Stimulated activated CD4-positive, alpha-beta T cell treated with anti-CD3 and anti-CD28 coated beads, TNF-alpha, amount 100 ng/mL, for 24 hours (primary cell): ENCODE measurements at places on chromosomes 7 and 10.
A peak's percentile ranks its signal among the peaks of the same experiment; 100 is the strongest.

- no peak for DNase-seq
These were observed 103.0 kb upstream of the CARD11 start for GRCh38 chr7:3146571-3147226.

GRCh38 chr7:82105463-82105862 lies 335.6 kb upstream of the HGF start:
- no peak for DNase-seq

DNA sequence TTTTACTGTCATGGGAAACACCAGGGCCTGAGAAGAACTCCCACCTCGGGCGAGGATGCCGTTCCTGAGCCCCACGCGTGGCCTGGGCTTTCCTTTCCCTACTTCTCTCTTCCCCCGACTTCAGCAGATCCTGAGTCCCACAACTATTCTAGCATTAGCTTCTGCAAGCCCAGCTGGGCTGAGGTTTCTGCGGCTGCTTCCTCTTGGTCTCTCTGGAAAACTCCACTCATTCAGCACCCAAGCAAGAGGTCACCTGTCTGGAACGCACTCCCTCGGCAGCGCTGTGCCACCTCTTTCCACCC lies 761 bp upstream of the DOCK1 start:
- DNase-seq, result no peak

GRCh38 chr7:47792521-47793121 lies 155.6 kb downstream of the PKD1L1 start:
- no peak for DNase-seq

- DNase-seq, result no peak
These were observed 56.0 kb upstream of the ST8SIA6 start for GRCh38 chr10:17510242-17510908.

DNA sequence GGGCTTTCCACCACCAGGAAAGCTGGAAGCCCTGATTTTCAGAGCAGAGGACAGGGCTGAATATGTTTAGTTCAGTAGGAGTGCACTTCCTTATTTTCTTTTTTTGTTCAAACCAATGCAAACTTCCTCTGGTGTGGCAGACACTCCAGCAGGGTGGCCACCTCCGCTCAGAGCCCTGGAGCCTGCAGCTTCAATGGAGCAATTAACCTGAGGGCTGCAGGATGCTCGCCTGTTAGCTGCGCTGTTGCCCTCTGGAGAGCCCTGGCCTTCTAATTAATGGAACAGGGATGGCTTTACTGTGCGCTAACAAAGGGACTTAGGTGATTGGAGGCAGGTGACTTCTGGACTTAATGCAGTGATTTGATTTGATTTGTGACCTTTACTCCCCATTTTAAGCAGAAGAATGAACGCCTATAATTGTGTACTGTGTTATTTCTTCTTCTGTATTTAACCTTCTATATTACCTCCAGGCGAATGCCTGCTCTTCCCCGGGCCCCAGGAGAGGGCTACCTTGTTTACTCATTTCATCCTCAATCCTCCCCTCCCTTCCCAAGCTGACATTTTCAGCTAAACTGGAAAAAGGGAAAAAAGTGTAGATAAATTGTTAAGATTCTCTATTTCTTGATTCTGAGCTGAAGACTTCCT lies 123.0 kb upstream of the CTBP2 start:
- DNase-seq, result no peak

DNA sequence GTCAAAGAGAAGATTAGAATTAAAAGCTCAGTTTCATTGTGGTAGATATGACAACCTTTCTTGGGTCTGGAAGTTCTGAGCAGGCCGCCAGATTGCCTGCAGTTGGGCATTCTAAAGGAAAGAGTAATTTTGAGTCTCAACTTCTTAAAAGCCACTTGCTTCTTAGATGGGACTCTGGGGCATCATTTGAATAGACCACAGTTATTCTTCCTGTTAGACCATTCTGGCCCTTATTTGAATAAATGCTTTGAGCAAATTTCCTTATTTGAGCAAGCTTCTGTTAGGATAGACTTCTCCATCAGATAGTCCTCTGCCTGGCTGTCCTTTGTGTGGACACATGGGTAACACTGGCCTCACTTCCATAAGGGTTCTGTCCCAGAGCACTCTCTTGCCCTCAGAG lies 40.2 kb downstream of the SND1 start:
- no peak for DNase-seq

DNA sequence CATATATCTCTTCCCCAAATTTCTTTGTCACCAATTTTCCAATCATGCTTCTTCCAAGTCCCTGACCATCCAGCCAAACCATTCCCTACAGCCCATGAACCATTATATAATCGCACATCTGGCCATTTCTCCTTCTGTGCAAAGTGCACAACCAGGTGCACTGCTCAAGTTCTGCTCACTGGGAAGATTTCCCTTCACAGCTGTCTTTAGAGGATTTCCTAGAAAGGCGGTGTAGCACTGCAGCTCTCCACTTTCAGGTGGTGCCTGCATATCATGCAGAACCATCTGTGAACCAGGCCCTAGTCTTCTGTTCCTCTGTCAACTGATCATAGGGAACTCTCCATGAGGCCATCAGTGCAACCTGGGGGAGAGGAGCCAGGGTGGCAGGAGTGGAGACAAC lies 95.0 kb upstream of the CABCOCO1 start:
- DNase-seq, result no peak

GRCh38 chr7:125061776-125062397 lies 132.3 kb upstream of the POT1 start:
- no peak for DNase-seq

- DNase-seq, result no peak
These were observed 39.5 kb upstream of the GJD4 start for GRCh38 chr10:35565602-35566081.

DNA sequence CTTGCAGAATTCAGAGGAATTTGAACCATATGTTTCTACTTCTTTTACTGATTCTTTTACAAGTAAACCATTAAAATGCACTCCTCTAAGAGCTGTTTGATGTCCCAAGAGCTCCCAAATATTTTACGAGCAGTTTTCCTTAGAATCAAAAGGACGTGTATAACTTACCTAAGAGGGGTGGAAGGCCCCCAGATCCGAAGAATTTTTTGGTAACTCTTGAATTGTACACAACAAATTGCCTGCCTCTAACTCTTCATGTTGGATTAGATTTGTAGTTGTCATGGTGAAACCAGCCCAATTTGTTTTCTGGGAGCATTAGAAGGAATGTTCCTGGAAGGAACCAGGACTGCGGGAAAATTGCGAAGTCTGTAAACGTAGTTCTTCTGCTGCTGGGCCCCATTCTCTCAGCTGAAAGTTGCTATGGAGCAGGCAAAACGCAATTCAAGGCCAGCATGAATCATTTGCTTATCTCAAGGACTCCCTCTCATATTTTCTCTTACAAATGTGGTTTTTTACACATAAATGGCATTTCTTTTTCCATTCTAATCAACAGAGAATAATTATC lies 124.8 kb upstream of the TMEM72 start:
- DNase-seq, result no peak

- no peak for DNase-seq
These were observed 25.1 kb downstream of the SGPL1 start for GRCh38 chr10:70840836-70841235.

DNA sequence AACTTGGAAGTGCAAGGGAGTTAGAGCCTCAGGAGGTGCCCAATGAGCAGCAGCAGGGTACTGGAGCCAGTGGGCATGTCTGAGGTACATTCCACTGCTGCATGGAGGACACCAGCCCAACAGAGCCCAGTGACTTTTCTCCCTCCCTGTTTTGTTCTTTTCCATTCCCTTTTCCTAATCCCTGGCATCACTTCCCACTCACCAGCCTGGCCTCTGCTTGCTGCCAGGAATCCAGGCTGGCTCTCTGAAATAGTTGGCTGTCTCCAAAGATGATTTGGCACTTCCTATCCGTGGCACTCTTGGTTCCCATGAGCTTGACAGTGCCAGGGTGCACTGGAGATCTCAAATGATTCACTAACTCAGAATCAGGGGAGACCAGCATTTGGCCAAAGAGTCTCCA lies 97.7 kb upstream of the ZPBP start:
- no peak for DNase-seq

DNA sequence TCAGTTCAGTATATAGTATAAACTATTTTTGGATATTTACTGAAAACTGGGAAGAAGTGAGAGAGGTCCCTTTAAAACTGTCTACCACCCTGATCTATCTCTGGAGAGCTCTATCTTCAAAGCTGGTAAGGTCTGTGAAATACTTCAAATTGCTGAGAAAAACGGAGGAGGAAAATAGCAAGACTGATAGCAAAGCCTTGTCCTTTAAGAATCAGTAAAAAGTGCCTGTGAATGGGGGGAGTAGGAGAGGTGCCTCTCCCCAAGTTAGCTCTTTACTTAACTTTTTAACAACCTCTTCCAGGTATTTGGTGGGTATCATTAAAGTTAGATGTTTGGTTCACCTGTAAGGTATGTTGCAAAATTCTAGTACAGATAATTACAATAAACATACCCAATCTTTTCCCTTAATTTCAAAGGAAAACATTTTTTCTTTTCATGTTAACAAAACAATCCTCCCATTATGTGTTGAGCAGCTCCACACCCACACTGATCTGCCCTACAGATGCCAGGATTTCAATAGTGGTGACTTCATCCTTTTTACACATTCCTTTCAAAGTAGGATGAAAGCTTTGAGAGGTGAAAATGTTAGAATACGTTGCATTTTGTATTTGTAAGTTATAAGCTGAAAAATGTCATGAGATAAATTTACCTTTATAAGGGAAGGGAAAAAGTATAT lies 149.2 kb downstream of the CRPPA start:
- no peak for DNase-seq

DNA sequence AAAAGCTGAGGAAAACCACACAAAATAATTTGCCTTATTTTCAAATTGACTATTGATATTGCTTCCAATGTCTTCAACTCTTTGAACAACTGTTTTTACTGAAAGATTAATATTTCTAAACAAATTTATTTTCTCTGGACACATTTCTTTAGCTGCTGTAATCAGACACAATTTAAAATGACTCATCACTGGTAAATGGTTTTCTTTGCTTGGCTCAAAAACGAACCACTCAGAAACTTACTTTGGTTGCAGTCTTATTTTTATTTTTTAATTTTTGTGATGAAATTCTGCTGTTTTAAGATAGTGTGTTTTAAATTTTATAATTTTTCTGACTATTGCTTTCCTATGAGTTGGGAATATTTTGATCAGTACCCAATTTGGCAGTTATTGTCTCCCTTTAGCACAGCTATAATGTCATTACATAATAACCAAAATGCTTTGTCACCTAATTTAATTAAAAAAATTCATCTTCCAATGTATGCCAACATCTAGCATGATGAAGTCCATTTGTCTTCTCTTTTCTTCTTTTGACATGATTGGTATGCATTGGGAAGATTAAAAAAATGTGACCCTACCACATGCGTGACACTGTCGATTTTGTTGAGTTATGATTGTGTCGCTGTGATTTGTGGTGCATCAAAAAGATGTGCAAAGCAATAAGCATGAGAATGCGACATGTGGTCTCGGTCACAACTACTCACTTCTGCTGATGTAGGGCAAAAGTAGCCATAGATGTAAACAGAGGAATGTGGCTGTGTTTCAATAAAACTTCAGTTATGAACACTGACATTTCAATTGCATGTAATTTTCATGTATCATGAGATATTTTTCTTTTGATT lies 222.3 kb downstream of the SUGCT start:
- no peak for DNase-seq

GRCh38 chr7:158774952-158775351 lies 54.4 kb downstream of the ESYT2 start:
- no peak for DNase-seq

DNA sequence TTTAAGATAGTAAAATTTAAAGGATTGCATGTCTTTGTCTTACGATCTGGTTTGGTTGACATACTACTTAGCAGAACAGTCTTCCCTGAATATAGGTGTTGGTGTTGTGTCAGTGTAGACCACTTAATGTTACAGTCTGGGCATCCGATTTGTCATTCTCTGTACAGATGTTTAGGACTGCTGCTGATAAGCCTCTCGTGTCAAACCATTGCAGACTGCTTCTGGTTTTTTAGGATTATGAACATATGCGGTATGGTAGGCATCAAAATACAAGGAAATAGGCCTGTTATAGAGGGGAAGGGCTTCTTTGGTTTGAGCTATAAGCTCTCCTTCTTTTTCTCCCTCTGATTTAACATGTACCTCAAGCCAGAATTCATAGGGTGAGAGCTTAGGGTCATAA lies 7.4 kb downstream of the CYP3A43 start:
- no peak for DNase-seq

DNA sequence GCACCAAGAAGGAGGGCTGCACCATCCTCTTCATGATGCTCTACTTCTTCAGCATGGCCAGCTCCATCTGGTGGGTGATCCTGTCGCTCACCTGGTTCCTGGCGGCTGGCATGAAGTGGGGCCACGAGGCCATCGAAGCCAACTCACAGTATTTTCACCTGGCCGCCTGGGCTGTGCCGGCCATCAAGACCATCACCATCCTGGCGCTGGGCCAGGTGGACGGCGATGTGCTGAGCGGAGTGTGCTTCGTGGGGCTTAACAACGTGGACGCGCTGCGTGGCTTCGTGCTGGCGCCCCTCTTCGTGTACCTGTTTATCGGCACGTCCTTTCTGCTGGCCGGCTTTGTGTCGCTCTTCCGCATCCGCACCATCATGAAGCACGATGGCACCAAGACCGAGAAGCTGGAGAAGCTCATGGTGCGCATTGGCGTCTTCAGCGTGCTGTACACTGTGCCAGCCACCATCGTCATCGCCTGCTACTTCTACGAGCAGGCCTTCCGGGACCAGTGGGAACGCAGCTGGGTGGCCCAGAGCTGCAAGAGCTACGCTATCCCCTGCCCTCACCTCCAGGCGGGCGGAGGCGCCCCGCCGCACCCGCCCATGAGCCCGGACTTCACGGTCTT lies 1.9 kb downstream of the FZD1 start:
- no peak for DNase-seq

GRCh38 chr10:74150990-74151878 lies at the start of gene ADK:
Gene ADK, plus strand, starts transcription at chr10:74151221. Its CDS starts 58 bp downstream, at chr10:74151279.
- DNase-seq, result peak; percentile 100

GRCh38 chr10:98971464-98971863 lies 264.2 kb downstream of the HPSE2 start:
- DNase-seq, result no peak

DNA sequence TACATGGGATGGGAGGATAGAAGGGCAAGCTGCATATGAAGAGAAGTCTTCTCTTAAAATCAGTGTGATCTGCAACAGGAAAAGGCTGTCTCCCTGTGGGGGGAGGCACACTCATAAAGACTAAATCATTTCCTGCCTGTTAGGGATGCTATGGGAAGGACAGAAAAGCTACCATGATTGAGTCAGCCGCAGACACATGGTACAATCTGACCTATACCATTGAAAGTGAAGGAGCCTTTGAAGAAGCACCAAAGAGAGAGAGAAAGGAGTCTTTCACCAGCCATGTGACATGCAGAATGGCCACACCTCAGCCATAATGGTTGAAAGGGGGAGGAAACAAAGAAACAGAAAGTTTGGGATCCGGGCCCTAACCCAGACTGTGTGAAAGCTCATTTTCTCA lies 29.1 kb downstream of the NUDCD3 start:
- no peak for DNase-seq

GRCh38 chr7:69246758-69247157 lies 351.5 kb upstream of the AUTS2 start:
- DNase-seq, result no peak

DNA sequence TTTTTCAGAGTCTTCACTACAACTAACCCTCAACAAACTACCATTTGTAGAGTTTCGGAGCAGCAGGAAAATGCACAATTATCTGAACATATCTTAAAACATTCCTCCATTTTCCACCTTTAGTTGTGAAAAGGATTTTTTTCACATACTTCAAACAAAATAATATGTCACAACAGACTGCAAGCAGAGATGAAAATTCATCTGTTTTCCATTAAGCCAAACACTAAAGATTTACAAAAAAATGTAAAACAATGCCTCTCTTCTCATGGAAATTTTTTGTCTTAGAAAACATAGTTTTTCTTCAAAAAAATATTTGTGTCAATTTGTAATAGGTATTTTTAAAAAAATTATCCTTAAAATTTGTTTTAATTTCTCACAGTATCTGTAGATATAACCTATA lies 98.9 kb downstream of the ARHGAP12 start:
- DNase-seq, result no peak
